ENCODE measurements at places on chromosomes 5 and 9.

DNA sequence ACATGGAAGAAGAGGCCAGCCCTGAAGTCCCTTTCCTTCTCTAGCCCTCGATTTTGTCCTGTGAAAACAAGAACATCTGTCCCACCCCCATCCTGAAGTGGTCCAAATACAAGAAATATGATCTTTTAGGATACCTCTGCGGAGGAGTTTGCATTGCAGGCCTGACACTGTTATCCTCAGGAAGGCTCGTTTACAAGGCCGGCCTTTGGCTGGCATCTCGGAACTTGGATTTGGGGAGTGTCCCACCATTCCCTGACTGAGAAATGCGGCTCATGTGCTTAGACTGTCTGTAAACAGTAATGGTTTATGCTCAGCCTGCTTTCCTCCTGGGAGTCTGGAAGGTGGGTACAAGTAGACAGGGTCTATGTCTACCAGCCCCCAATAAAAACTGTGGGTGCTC lies 26.4 kb downstream of the WHRN start:
- DNase-seq, result no peak

GRCh38 chr5:40025586-40025985 lies 600.8 kb upstream of the DAB2 start:
- DNase-seq, result no peak

- no peak for DNase-seq
Observed at GRCh38 chr9:83574482-83574881, 36.3 kb upstream of the FRMD3 start.

DNA sequence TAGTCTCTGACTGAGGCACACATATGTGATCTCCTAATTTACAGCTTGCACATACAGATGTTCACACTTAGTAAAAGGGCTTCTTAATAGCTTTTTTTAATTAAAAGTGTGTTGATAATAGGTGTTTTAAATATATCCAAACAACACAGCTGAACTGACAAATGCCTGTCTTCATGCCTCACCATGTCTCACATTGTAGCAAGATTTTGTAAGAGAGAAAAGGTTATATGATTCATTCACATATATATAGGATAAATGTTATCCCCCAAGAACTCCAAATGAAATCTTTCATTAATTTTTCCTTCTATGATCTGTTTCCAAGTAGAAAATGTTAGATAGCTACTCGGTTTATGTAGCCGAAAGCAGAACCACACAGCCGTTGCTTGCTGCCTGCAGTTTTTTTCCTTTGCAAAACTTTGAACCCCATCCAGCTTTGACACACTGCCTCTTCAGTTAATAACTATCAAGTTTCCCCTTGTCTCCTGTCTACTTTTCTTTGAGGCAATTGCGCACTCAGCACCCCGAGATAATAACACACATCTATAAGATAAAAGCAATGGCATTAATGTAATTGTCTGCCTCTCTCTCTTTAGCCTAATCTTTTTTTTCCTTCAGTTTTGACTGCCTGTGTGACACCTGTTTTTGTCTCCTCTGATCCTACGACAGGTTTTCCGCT lies 299.2 kb downstream of the BNC2 start:
- no peak for DNase-seq

DNA sequence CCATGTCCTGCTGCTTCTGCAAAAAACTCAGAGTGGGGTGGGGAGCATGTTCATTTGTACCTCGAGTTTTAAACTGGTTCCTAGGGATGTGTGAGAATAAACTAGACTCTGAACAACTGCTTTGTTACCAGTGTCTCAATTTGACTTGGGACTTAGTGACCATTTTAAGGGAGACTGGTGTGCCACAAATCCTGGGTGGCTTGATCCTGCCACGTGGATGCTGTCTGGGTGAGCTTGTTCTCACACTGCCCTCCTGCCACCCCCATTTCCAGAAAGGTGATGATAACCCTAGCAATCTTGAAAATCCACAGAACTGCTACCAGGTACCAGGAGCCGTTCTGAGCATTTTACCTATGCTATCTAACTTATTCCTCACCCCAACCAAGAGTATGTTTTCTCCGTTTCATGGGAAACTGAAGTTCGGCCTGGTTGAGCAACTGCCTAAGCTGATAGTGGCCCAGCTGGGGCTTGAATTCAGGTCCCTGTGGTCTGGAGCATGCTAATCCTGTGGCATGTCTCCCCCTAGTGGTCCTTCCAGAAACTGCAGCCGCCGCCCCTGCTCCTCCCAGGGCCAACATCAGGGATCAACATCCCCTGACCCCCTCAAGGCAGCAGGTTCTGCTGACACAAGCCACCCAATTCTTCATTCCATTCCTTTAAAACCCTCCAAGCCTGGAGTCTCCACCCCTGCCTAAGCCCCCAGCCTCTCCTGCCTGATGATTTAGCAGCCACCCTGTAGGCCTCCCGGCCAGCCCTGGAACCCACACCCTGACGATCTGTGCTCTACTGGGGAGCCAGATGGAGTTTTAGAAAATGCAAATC lies 2.8 kb downstream of the IL3 start:
- peak; percentile 78 for DNase-seq

GRCh38 chr5:11143456-11144267 lies 382.6 kb upstream of the DAP start:
- no peak for DNase-seq

- DNase-seq, result no peak
Observed at GRCh38 chr9:135601988-135602387, 37.4 kb downstream of the GLT6D1 start.
